ENCODE measurements at places on chromosomes 5 and 9. TPM values are rescaled to one million over a fixed set of nuclear protein-coding genes. Genes with fewer than 3 reads are reported as not detected.

Gene EDIL3
- total RNA-seq: not detected

DNA sequence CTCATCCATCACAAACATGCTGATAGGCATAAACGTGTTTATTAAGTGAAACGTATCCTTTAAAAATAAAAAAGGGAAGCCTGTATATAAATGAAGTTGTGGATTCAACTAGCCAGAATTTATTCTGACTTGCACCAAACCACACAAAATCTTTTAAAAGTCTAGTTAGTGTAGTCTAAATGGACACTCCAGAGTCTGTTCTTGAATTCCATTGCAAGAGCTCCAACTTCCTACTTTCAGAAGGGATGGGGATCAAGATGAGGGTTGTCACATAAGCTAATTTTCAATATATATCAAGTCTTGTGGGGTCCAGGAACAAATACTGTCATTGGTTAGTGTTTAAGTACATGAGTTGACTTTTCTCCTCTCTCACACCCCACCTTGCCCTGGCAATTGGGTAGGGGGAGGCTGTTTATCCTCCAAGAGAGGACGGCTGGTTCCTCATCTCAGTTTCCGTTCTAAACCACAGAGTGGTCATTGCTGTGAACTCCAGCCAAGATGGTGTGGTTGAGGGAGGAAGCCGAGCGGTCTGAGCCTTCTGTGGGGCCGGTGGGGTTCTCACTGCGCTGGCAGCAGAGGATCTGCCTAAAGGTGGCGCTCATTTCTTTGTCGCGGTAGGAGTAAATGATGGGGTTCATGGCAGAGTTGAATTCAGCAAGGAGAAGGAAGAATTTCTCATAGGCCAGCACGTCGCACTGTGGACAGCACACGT, 163.2 kb downstream of the LPAR1 start:
- H3K36me3 ChIP-seq: no peaks in the 10 kb centered on the region
- peaks cover 3% of the 10 kb centered on the region for H3K4me1 ChIP-seq
- H3K4me3 ChIP-seq: no peak overlapping the region
- DNase-seq: no peak
- no peak overlapping the region for H3K27ac ChIP-seq
- peaks cover 6% of the 10 kb centered on the region for H3K27me3 ChIP-seq

- DNase-seq: no peak
- no peak overlapping the region for H3K27ac ChIP-seq
- no peak overlapping the region for H3K4me3 ChIP-seq
- no peaks in the 10 kb centered on the region for H3K27me3 ChIP-seq
- H3K36me3 ChIP-seq: no peaks in the 10 kb centered on the region
- no peaks in the 10 kb centered on the region for H3K4me1 ChIP-seq
These were observed 505.3 kb upstream of the DAP start for GRCh38 chr5:11266331-11266730.

DNA sequence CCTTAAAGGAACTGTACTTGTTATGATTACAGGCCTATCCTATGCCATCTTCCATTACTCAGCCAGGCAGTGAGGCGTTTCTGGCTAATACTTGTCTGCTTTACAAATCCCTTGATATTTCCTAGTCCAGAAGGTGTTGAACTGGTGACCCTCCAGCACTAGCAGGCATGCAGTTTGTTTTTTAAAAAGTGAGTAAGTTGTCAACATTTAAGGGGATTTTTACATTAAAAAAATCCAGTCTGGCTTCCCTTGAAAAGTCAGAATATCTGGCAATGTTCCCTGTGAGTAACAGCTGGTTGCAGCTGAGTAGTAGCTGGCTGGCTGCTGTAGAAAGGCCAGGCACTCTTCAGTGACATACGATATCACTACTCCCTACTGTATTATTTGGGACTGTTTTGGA, 21.8 kb downstream of the GRIN3A start:
- H3K4me1 ChIP-seq: no peaks in the 10 kb centered on the region
- no peaks in the 10 kb centered on the region for H3K36me3 ChIP-seq
- H3K4me3 ChIP-seq: no peak overlapping the region
- DNase-seq: no peak
- H3K27me3 ChIP-seq: peaks cover 18% of the 10 kb centered on the region
- H3K27ac ChIP-seq: no peak overlapping the region

Gene ZNF454
- total RNA-seq: not detected
